MG63 (cell line): ENCODE measurements at places on chromosomes 6 and 20.

DNA sequence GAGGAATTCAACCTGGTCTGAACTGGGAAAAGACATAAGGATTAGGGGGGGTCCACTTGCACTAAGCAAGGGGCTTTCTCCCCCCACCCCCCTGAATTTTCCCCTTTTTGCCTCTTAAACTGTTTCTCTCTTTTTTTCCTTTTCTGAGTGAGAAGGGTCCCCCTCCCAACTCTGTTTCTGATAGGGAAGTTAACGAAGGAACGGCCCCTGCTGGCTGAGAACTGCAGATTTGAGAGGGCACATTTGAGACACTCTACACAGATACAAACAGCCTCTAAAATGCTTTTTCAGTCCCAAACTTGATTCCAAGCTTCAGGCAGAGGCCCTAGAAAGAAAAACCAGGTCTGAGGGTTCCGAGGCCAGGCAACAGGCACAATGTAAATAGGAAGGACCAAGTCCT is 91.7 kb downstream of the JARID2 start:
- no peak for DNase-seq

GRCh38 chr6:863831-864230 is 170.9 kb upstream of the EXOC2 start:
- no peak for DNase-seq

GRCh38 chr20:63161176-63161651 is 54.7 kb downstream of the YTHDF1 start:
- no peak for DNase-seq

DNA sequence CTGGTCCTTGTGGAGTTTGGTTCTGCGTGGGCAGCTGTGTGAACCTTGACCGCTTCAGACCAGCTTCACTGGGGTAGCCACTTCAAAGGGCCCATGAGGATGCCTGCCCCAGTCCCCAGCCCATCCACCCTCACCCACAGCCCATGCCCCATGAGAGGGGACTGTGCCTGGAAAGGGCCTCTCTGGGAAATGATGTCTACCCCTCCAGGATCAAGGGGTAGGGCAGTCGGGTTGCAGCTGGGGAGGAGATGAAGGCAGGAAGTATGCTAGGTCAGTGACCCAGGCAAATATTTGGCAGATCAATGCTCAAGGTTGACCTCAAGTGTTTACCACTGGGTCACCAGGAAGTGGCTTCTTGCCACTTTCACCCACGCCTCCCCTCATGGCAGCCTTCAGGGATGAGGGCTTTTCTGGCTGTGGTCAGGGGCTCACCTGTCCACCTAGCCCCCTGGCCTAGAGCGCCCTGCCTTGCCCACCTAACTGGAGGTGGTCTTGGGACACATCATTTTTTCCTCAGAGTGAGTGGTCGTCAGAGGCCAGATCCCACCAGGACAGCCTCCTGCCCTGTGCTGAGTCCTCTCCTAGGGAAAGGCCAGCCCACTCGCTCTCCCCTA is 109.5 kb downstream of the SNX5 start:
- peak; percentile 26 for DNase-seq

GRCh38 chr6:125931733-125932450 is 24.7 kb upstream of the HINT3 start:
- DNase-seq, result no peak

- DNase-seq, result peak; percentile 28
Measured at GRCh38 chr6:159252955-159253508, 83.8 kb downstream of the FNDC1 start.

DNA sequence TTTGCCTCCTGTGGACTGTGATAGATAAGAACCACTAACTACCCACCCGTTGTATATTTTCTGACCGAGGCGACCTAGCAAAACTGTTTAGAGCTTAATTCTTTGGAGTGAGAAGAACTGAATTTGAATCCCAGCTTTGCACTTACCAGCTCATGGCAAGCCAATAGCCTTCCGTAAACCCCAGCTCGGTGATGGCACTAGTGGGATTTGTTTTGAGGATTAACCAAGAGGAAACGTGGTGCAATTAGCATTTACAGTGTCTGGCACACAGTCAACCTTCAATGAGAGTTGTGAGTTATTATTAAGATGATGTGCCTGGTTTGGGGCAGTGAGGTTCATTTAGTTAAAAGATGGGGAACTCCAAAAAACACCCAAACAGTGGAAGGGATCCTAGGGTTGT is 12.3 kb upstream of the DSP start:
- no peak for DNase-seq

DNA sequence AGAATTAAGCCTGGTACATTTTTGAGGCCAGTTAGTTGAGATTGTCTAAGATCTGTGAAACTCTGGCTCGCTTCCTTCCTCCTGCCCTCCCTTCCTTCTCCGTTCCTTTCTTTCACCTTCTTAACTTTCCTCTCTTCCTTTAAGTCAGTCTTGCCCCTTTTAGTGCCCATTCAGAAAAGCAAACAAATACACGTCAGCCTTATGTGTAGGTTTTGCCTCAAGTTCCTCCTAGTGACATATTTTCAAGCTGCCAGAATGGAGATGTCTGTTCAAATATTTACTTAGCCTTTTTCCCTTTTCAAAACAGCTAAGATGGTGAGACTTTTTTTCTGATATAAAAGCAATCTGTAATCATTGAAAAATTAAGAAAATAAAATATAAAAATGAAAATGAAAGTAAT is 178.4 kb downstream of the FARS2 start:
- DNase-seq, result no peak

DNA sequence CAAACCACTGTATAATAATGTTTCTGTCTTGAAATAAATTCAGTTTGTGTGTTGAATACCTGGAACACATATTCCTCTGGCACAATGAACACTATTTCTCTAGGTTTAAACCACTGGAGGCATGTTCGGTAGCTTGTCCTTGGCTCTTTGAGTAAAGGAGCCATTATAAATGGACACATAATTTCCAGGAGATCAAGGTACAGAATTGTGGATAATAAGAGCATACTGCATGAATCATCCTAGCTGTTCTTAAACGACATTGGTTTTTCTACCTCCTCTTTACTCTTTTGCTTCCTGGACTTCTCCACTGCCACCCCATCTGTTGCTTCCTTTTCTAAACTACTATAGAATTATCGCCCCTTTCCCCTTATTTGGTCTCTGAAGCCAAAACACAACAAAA is 1.2 kb downstream of the CENPW start:
- no peak for DNase-seq

DNA sequence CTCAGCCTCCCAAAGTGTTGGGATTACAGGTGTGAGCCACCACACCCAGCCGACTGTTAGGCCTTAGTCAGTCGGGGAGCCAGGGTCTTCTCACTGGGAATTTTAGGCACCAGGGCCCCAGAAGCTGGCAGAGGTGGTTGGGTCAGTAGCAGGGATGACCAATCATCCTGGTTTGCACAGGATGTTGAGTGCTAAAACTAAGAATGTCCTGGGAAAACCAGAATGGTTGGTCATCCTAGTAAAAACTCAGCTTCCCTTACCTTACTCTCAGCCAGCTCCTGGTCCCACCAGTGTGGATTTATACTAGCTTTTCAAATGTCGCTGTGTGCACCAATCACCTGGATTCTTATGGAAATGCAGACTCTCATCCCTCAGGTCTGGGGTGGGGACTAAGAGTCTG is 31.8 kb downstream of the KCNG1 start:
- DNase-seq, result no peak

GRCh38 chr6:45394586-45395095 is 16.9 kb upstream of the SUPT3H start:
- no peak for DNase-seq

DNA sequence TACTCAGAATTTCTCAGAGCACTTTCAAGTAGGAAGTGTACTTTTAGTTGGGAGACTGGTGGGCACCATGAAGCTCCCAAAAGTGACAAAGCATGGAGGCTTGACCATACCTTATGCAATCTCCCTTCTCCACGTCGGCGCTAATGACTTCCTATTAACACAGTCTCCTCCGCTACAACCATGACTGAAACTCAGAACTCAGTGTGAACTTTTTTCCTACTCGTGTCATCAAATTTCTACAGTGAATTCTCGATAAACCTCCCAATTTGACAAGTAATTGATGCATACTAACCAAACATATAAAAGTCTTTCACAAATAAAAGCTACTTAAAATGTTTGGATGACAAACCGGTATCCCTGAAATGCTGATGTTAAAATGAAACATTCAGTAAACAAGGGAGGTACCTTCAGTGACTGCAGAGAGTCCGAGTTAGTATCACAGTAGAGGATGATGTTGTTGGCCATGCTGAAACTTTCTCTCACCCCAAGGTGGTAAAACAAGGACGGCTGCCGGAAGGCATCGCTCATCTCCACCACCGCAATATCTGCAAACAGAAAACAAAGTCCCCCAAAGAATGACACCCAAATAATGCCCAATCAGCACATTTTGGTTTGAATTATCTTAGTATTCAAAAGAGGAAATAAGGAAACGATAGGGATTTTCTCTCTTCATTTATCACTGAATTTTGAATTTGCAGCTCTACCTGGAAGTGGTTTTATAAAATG is 72.1 kb downstream of the MAP3K5 start:
- DNase-seq, result no peak

- peak; percentile 59 for DNase-seq
Measured at GRCh38 chr6:167760979-167761793, 65.5 kb upstream of the AFDN start.

GRCh38 chr6:33201147-33201545 is 479 bp downstream of the SLC39A7 start:
- DNase-seq, result peak; percentile 56

GRCh38 chr20:25061821-25062530 is 4.0 kb upstream of the ACSS1 start:
- DNase-seq, result no peak

GRCh38 chr6:153312634-153313033 is 181.6 kb upstream of the RGS17 start:
- DNase-seq, result peak; percentile 46

- no peak for DNase-seq
Measured at GRCh38 chr6:48087448-48087847, 23.5 kb downstream of the PTCHD4 start.

GRCh38 chr20:11918391-11918845 is 725 bp downstream of the BTBD3 start:
- no peak for DNase-seq

DNA sequence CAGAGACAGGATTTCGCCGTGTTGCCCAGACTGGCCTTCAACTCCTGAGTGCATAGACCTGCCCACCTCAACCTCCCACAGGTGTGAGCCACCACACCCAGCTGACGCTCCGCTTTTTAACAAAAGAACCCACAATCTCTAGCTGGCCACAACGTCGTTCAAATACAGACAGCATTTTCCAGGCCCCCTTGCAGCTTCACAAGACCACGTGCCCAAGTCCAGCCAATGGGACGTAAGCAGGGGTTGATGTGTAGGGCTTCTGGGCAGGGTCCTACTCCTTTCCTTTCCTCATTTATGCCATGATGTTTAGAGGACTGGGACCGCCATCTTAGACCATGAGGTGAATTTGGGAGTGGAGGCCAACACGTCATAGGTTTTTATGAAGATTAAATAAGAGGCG is 81.0 kb downstream of the TFAP2C start:
- DNase-seq, result no peak

GRCh38 chr6:104753251-104753650 is 106.5 kb downstream of the HACE1 start:
- DNase-seq, result no peak

DNA sequence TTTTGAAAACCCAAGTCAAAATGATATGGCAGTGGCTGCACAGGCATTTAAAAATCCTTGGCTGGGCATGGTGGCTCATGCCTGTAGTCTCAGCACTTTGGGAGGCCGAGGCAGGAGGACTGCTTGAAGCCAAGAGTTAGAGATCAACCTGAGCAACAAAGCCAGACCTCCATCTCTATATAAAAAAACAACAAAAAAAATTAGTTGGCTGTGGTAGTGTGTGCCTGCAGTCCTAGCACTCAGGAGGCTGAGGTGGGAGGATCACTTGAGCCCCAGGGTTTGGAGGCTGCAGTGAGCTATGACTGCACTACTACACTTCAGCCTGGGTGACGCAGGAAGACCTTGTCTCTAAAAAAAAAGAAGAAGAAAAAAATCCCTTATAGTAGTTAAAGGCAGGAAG is 142.9 kb downstream of the MYB start:
- no peak for DNase-seq

GRCh38 chr20:61620174-61620573 is 368.1 kb downstream of the CDH4 start:
- no peak for DNase-seq

GRCh38 chr6:169789944-169790927 is 38.8 kb downstream of the ERMARD start:
- DNase-seq, result peak; percentile 74

DNA sequence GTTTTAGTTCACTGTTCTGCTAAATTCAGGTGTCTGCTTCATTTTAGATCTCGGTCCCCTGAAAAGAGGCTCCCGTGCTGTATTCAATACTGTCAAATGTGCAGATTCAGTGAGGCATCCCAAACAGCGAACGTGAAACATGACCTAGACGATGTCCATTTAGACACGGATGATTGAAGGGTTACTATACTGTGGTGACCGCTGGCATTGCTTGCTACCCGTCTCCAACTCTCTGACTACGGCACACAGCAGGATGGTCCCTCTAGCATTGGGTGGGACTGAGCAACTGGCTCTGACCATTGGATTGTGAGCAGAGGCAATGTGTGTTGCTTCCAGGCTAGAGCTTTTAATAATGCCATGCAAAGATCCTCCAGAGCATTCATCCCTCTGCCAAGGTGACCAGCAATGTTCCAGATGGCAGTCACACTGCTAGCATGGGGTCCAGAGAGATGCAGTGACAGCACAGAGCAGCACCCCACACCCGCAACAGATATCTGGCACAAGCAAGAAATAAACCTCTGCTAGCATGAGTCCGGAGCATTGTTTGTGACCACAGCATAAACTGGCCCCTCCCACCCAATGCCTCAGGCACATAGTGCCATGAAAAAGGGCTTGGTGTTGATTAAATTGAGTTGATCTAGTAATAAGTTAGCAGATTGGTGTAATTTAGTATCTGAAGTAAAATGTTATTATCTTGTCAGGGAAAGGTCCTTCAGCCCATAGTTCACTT is 9.0 kb downstream of the METTL24 start:
- DNase-seq, result no peak

DNA sequence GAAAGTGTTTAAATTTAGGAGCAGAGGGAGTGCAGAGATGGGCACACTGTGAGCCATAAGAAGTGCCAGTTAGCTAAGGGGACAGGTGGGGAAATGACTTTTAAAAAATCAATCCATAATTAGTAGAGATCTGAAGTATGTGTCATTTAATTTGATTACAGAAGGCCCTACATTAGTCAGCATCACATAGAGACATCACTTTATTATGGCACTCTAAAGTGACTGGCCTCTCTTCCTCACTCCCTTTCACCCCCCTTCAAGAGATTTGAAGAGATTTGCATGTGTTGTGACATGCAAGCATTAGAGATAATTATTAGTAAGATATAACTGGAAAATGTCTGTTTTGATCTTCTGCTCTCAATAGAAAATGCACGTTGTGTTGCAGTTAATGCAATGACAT is 86.7 kb downstream of the SLX4IP start:
- DNase-seq, result no peak

- peak; percentile 77 for DNase-seq
Measured at GRCh38 chr6:53984163-53984562, 127.1 kb upstream of the MLIP start.

DNA sequence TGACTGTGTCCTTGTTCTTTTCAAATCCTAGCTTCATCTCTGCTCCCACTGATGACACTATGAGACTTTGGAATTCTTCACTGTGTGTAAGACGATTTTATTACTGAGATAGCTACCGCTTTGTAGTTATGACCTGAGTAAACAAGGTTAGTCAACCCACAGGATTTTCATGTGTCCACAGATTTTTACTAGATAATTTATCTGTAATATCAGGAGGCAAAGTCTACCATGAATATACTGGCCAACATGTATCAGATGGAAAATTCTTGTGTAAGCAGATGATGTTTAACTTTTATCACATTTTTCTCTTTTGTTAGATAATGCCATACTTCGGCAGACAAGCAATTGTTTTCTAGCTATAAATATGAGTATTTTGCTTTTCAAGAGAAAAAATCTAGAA is 119.8 kb downstream of the SGK1 start:
- DNase-seq, result no peak
